Left ventricle myocardium superior (tissue), 1 donor: ENCODE measurements at places on chromosomes 1 and 21. TPM values are rescaled to one million over a fixed set of nuclear protein-coding genes. Genes with fewer than 3 reads are reported as not detected.

- DNase-seq: no peak
Observed at GRCh38 chr1:116259663-116260062, 113.4 kb upstream of the ATP1A1 start.

The P3H1 gene
- total RNA-seq: 6.2 TPM

GRCh38 chr21:39529026-39529425, 77.3 kb downstream of the SH3BGR start:
- no peak for DNase-seq

DNA sequence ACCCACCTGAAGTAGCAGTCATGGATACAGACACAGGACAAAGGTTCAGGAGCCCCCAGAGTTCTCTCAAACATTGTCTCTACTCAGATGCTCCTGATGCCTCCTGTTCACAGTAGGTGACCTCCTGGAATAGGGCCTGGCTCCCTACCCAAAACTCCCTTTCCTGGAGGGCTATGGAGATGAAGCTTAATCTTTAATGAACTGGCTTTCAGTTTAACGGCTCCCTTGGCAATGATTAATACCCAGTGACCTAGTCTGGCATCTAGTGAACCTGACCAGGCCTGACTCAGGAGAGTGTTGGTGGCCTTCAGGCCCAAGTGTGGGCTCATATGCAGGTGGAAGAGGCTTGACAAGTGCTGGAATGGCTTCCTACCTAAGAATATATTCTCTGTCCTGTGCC, 65.2 kb upstream of the TRABD2B start:
- DNase-seq: no peak

The NR0B2 gene
- total RNA-seq: 5.3 TPM

DNA sequence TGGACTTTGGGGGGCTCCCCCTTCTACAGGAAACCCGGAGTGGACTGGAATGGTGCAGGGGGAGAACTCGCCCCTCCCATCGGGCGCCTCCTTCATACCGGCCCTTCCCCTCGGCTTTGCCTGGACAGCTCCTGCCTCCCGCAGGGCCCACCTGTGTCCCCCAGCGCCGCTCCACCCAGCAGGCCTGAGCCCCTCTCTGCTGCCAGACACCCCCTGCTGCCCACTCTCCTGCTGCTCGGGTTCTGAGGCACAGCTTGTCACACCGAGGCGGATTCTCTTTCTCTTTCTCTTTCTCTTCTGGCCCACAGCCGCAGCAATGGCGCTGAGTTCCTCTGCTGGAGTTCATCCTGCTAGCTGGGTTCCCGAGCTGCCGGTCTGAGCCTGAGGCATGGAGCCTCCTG, at the start of gene TNFRSF14:
TNFRSF14 (plus strand) TSS at position 95 of the 401 bp plus-strand sequence; CDS start at position 389, 294 bp downstream.
- peak; percentile 63 for DNase-seq

The AMY1C gene
- total RNA-seq: not detected
